ENCODE measurements at places on chromosomes 3 and 15. TPM values are rescaled to one million over a fixed set of nuclear protein-coding genes. Genes with fewer than 3 reads are reported as not detected.
A peak's percentile ranks its signal among the peaks of the same experiment; 100 is the strongest.

GRCh38 chr15:96538491-96538890 lies 208.0 kb downstream of the NR2F2 start:
- DNase-seq = no peak

DNA sequence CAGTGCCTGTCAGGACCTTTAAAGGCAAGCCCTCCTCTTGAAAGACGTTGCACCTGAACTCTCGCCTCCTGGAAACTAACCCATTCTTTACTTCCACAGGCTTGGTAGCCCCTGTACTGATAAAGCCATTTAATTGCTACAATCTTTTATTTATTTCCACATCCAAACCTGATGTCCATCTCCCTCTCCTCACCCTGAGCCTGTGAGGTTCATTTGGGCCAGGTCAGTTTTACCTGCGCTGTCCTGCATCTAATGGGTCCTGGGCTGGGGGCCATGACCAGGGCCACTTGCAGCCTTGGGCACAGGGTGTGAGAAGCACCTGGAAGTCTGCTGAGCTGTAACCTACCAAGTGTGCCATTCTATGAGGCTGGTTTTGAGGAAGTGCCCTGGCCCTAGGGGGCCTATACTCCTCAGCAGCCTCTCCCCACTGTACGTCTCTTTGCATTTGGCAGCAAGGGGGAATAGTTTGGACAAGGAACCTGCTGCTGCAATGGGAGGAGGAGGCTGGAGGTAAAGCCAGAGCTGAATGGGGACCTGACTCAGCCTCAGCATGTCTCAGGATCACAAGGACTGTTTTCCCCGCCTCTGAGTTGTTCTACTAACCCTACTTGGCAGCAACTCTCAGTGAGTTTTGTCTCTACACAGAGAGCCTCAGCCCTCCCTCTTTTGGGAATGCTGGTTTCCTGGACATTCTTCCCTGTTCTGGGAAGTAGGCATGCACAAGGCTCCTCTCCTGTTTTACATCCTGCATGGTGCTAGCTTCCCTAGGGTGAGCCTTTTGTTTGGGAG lies 53.8 kb downstream of the WDR76 start:
- DNase-seq = no peak

GRCh38 chr3:73808862-73809509 lies 184.2 kb upstream of the PDZRN3 start:
- DNase-seq = no peak

SH3GL3 gene
- total RNA-seq = 2.0 TPM

DUOX1 gene
- not detected for total RNA-seq

CERS3 gene
- not detected for total RNA-seq

GRCh38 chr3:13249664-13250390 lies 170.3 kb downstream of the NUP210 start:
- DNase-seq = no peak

DNA sequence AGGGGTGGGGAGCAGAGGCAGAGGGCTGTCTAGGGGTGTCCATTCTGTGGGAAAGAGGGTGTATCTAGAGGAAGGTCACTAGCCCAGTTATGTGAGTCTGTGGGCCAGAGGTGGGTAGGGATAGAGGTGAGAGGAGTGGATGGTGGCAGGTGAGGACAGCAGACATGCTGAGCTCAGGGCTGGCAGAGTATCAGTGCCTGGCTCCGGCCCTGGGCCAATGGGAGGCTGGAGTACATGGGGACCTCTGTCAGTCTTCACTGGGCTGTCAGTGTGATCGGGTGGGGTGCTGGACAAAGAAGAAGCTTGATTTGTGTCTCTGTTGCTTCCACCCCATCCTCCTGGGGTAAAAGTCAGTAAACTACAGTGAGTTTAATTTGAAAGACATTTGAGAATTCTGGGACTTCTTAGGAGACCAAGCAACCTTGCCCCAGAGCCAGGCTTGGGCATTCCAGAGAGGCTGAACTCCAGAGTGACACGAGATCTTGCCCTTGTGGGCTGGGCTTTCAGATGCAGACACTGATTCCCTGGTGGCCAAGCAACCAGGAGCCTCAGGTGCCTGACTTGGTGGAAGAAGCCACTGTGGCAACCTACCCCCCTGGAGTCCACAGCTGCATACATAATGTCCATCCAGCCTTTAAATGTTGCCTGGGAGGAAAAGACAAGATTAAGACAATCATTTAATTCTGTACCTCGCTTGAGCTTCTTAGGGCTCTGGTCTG lies 60.7 kb downstream of the EXOG start:
- no peak for DNase-seq

DNA sequence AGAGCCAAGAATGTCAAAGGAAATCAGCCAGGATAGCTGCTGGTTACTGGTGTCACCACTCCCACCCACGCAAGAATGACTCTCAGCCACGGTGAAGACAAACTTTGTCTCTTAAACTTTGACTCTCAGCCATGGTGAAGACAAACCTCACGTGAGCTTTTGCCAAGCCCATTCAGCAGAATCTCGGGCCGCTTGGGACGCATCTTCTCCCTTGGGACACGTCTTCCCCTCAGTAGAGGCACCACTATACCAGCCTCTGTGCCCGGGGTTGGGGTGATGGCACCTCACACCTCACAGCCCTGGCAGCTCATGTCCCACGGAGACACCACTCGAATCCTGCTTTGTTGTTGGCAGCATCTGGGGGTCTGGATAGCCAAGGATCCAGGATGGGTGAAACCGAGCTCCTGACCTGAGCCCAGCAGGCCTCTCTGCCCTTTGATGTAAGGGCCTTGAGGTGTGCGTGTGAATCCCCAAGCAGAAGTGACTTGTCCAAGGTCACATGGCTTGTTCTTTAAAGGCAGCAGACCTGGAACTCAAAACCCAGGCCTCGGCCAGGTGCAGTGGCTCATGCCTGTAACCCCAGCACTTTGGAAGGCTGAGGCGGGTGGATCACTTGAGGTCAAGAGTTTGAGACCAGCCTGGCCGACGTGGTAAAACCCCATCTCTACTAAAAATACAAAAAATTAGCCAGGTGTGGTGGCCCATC lies 21.8 kb downstream of the RBPMS2 start:
- DNase-seq = no peak

GRCh38 chr3:45777746-45778386 lies 18.5 kb downstream of the SLC6A20 start:
- no peak for DNase-seq

HCN4 gene
- total RNA-seq = 0.04 TPM

DNA sequence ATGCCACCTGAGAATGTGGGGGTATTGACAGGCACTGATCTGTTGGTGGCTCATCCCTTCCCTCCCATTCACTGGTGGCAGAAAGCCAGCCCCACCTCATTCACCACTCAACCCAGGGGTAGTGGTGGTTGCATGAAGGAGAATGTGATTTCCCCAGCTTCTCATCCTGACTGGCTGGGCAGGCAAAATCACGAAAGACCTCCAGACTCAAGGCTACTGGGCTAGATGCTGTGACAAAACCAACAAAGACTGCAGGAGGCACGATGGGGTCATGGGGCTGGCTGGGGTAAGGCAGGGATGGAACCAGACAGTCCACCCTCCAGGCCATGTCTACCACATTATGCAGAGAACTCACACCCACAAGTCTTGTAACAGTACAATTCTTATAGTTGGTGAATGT lies 33.9 kb downstream of the FSTL1 start:
- DNase-seq = no peak

DNA sequence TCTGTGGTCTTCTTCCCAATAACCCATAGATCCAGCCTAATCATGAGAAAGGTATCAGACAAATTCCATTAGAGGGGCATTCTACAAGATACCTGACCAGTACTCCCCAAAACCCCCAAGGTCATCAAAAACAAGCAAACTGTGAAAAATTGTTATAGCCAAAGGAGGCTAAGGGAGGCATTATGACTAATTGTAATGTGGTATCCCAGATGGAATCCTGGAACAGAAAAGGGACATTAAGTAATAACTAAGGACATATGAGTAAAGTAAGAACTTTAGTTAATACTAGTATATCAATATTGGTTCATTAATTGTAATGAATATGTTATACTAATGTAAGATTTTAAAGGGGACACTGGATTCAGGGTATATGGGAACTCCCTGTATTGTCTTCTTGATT lies 20.4 kb downstream of the SPTSSB start:
- no peak for DNase-seq

GRCh38 chr3:124601190-124601589 lies 129.1 kb upstream of the UMPS start:
- DNase-seq = no peak

- no peak for DNase-seq
Observed at GRCh38 chr15:75508840-75509532, 57.5 kb upstream of the SIN3A start.

FRMD5 gene
- 1.1 TPM for total RNA-seq

DNA sequence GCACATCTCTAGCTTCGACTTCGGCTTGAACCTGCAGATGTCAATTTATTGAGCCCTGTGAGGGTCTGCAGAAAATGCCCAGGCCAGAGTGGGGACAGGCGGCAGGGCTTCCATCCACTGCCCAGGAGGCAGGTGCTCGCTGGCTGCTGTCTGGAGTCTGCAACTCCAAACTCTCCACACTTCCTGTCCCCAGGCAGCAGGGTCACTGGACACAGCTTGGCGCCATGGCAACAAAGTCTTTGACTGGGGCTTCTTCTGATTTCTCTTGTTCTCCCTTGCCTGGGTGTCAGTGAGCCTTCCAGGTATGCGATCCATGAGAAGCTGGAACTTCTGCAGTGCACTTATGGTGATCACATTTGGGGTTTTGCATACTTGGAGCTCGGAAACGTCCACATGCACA lies 33.5 kb downstream of the SV2B start:
- no peak for DNase-seq

DNA sequence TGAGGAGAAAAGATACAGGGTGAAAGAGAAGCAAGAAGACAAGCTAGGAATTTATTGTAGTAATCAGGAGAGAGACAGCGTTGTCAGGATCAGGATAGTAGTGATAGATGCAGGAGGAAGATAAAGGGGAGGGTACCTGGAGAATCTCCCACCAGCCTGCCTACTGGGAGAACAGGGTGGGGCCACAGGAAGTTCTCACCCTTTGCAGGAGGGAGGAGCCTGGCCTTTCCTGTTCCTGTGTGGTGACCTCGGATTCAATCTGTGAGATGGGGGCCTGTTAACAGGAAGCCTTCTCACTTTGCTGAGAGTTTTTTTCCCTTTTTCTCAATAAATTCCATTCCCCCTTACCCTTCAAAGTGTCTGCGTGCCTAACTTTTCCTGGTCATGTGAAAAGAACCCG lies 37.6 kb downstream of the GMPS start:
- DNase-seq = no peak

GRCh38 chr3:188316723-188317070 lies 162.7 kb downstream of the LPP start:
- no peak for DNase-seq

SNRK gene
- total RNA-seq = 11.4 TPM

LMCD1 gene
- total RNA-seq = 13.7 TPM

GRCh38 chr3:181711325-181712135 lies at the start of gene SOX2:
SOX2 (plus strand) TSS chr3:181711925; CDS start chr3:181712361, 436 bp downstream.
- peak; percentile 91 for DNase-seq

DNA sequence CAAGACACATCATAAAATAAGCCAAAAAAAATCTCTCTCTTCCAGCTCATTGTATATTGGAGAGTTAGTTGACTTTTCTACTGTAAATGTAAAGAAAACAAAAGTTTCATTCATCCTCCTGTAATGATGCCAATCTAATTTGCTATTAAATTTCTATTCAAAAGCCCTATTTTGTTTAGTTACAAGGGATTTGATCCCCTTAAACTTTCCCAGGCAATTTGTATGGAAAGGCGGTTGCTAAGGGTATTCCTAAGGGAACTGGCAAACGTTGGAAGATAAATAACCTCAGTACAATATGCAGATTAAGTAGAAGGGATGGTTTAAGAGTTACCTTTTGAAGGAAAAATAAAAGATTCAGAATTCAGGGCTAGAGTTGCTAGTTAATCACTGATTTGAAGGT lies 352.7 kb downstream of the TIGIT start:
- DNase-seq = no peak

GRCh38 chr3:123561188-123561587 lies 23.7 kb downstream of the HACD2 start:
- DNase-seq = no peak

GRCh38 chr15:44265757-44266156 lies 22.8 kb upstream of the GOLM2 start:
- DNase-seq = no peak

SCN5A gene
- total RNA-seq = 3.0 TPM

- peak; percentile 55 for DNase-seq
Observed at GRCh38 chr15:57444877-57445513, 68.7 kb downstream of the CGNL1 start.

DNA sequence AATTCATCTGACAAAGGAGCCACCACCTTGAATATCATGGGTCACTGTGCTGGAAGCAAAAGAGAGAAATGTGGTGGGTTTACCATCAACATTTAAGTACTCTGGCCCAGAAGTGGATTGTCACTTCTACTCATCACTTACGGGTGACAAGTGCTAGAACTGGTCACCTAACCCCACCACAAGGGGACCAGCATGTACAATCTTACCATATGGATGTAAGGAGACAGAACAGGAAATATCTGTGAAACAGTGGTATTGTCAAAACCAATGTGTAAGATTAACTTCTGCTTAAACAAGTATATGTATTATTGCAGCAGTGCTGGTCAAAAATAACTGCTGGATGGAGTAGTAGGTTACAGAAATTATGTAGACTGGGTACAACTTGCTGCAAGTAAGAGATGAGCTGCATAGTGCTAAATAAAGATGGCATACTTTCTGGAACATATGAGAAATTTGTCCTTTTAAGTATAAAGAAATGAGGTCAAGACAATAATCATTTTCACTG lies 171.8 kb downstream of the POTEB3 start:
- peak; percentile 0 for DNase-seq

TRPM1 gene
- not detected for total RNA-seq

GRCh38 chr3:186264608-186265400 lies 97.2 kb downstream of the DGKG start:
- no peak for DNase-seq

MAP2K5 gene
- total RNA-seq = 6.6 TPM

GRCh38 chr3:171790898-171791691 lies 19.2 kb downstream of the PLD1 start:
- DNase-seq = peak; percentile 81

DNA sequence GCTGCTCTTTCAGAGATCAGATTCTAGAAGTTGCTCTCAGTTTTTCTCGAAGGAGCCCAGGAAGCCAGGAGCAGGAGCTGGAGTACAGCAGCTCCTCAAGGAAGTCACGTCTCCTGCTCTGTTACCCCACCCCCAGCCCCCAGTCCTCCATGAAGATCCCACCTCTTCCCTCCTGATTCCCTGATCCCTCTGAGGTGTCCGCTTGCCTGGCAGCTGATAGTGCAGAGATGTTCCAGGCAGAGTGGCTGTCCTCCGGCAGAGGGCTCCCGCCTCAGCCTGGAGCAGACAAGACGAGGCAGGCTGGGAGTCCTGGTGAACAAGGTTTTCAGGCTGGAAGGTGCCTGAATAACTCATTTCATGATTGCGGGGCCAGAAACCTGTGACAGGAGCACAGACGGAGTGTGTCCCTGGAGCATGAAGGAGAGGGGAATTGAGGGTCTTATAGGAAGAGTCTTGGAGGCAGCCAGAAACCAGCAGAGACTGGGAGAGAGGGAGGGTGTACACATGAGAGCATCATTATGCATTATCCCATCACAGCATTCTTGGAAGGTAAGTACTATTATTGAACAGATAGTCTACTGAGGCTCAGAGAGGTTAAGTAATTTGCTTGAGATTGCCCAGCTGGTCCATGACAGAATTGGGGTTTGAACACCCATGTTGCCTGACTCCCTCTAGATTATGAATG lies 1.2 kb downstream of the HRH1 start:
- peak; percentile 66 for DNase-seq

GPD1L gene
- 10.1 TPM for total RNA-seq

- DNase-seq = no peak
Observed at GRCh38 chr15:99010768-99011167, 3.2 kb upstream of the PGPEP1L start.

GRM7 gene
- total RNA-seq = not detected

- DNase-seq = no peak
Observed at GRCh38 chr3:20945892-20946291, 759.9 kb upstream of the SGO1 start.

- DNase-seq = no peak
Observed at GRCh38 chr3:41088882-41089281, 110.4 kb upstream of the CTNNB1 start.

Data from H4 (cell line).